HuH-7 (cell line): ENCODE measurements at places on chromosomes 2 and 18.

DNA sequence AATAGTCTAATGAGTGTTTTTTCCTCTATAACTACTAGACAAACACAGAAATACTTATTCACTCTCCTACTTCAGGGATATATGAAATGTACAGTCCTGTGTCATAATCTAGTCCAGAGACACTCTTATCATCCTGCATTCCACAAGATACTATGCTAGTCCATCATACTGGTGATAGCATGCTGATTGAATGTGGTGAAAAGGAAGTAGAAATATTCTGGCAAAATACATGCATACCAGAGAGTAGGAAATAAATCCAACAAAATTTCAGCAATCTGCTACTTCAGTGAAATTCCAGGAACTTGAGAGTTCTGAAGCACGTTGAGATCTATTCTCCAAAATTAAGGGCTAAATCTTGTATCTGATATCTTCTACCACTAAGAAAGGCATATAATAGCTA lies 353.9 kb downstream of the PID1 start:
- no peak for DNase-seq

GRCh38 chr2:235418918-235419317 lies 74.9 kb upstream of the AGAP1 start:
- no peak for DNase-seq

GRCh38 chr2:138831154-138831553 lies 51.0 kb upstream of the NXPH2 start:
- no peak for DNase-seq

- no peak for DNase-seq
Measured at GRCh38 chr2:110816404-110817365, 84.3 kb downstream of the ACOXL start.

DNA sequence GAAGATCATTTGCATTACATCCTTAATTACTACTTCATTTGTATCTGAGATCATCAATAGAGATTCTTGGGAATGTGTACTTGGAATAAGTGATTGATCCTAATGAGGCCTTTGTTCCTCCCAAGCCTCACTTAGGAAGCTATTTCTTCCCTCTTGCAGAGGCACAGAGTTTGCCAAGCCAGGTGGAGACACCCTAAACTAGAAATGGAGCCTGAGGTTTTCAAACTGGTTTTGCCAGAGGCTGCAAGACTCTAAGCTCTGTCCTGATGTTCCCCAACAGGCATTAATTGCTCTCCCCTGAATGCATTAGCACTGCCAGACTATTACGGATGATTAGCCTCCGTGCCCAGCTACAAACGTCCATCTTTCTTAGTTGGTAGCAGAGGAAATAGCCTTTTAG lies 125.2 kb upstream of the LGALSL start:
- DNase-seq, result no peak

GRCh38 chr2:10781746-10782145 lies 30.8 kb downstream of the PDIA6 start:
- DNase-seq, result no peak

DNA sequence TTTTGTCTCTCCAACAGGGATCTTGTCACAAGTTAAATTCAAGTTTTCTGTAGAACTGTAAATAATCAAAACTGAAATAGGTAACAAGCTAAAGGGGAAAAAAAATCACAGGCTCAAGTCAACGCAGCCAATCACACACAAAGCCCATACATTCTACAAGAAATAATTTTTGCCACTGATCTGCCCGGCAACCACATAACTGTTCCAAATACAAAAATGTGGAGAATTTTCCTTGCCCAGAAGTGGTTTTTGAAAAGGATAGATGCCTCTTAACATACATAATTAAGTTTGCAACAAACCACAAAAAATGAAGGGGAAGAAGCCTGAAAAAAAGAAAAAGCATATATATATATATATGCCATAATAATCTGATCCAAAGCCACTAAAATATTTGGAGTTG lies 60.3 kb downstream of the FARSB start:
- no peak for DNase-seq

DNA sequence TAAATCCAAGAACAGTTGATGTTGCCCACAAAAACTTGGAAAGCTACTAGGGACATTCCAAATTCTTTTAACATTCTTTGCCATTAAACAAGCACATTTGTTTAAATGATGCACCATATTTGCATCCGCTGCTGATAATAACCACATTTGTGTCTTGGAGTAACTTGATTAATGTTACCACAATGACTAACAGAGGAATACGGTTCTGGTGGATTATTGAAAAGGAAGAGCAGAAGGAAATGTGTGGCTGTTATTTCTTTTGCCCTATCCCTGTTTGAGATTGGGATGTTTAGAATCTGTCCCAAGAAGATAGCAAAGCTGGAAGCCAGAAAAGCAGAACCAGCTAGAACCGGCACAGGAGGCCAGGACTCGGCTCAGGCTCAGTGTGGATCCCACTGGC lies 39.2 kb upstream of the RASGRP3 start:
- DNase-seq, result no peak

DNA sequence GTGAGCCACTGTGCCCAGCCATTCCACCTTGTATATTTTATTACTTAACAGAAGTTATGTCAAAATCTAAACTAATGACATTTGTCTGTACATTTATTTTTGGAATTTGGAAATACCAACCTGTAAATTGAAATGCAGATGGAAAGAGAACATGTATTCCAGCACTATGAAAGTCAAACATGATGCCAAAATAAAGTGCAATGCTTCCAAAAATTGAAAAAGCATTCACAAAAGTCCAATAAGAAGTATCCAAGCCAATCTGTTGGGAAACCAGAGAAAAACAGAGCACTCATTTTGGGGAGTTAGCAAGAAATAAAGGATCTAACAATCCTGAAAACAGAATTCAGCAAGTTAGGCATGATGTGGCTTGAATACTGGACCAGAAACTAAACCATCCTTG lies 30.3 kb upstream of the NARS1 start:
- DNase-seq, result no peak
